ENCODE measurements at places on chromosomes 12 and 14.

DNA sequence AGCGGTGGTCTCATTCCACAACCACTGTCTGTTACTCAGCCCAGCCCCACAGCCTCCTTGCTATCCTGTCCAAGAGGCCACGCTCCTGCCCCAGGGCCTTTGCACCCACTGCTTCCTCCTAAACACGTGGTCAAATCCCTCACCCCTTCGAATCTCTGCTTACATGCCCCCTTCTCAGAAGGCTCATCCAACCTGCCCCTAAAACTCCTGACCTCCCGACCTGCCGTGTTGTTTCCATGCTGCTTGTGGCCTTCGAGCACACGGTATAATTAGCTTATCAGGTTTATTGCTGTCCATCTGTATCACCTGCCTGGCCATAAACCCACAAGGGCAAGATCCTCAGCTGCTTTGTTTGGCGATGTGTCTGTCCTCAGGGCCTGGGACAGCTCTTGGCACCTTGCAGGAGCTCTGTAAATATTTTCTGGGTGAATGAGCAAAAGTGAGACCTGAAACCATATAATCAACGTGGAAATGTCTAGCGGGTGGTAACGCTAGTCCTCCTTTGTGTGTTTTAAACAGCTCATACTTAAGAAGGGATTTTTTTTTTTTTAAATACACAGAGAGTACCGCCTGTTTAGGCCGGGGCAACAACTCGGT, 36.0 kb downstream of the SCARB1 start:
- no peak for DNase-seq

DNA sequence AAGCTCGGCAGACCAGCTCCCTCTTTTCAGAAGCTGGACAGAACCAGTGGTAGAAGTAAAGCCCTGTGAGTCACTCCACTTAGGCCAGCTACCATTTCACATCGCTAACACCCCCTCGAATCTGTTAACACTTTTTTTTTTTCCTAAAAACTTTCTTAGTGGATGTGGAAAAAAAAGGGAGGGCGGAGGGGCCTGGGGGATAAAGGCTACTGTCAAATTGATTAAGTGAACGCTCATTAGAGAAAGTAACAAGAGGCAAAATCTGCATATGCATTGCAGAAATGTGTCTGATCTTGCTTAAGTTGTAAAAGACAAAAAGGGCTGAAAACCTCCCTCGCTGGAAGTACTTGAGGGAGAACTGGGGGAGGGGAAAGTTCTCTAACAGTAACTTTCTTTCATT, 86.6 kb upstream of the OTX2 start:
- no peak for DNase-seq

DNA sequence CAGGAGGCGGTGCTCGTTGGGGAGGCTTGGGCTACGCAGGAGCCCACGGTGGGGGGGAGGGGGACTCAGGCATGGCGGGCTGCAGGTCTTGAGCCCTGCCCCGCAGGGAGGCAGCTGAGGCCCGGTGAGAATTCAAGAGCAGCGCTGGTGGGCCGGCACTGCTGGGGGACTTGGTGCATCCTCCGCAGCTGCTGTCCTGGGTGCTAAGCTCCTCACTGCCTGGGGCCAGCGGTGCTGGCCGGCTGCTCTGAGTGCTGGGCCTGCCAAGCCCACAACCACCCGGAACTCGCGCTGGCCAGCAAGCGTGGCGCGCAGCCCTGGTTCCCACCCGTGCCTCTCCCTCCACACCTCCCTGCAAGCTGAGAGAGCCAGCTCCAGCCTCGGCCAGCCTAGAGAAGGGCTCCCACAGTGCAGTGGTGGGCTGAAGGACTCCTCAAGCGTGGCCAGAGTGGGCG, 3.2 kb downstream of the METTL25 start:
- no peak for DNase-seq

- no peak for DNase-seq
Observed at GRCh38 chr12:10268037-10268436, 39.6 kb upstream of the KLRD1 start.

DNA sequence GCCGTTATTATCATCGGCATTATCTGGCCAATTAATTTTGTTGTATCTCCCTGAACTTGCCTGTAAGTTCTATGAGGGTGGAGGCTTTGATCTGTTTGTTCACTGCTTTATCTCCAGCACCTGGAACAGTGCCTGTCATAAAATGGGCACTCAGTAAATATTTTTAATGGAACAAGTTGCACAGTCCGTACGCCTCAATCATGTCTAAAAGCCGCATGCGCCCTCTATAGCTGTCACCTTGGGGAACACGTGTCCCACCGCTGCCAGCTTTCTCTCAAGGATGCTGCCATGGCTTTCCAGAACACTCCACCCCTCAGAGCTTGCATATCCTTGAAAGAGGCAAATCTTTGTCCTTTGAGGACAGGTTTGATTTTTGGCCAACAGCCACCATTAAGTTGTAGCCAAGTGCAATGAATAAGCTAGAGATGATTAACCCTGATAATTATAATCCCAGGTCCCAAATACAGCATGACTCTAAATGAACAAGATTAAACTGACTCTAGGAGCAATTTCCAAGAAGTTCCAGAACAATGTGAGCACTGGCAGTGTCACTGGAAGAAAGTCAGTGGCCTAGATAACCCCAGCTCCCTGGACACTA, 55.1 kb downstream of the ERH start:
- no peak for DNase-seq

All from choroid plexus epithelial cell (primary cell).